Large intestine (tissue), 12 donors: ENCODE measurements at places on chromosomes 2 and 18.

- peak; percentile 45 for DNase-seq
Observed at GRCh38 chr2:127735537-127736399, 34.5 kb downstream of the SFT2D3 start.

- no peak for DNase-seq
Observed at GRCh38 chr18:46260879-46261143, 156.6 kb downstream of the HAUS1 start.

GRCh38 chr2:43025709-43026295 is 200.6 kb downstream of the ZFP36L2 start:
- DNase-seq: no peak

- no peak for DNase-seq
Observed at GRCh38 chr18:3114026-3114425, 101.1 kb upstream of the LPIN2 start.

DNA sequence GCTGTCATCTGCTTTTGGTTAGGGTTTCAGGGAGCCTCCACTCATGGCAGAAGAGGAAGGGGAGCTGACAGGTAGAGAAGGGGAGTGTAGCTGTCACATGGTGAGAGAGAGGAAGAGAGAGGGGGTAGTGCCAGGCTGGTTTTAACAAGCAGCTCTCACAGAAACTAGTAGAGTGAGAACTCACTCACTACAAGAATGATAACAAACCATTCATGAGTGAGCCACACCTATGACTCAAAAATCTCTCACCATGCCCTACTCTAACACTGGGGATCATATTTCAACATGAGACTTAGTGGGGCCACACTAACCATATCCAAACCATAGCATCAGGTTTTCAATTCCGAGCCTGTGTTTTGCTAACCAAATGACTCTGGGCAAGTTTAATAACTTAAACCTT is 274.9 kb upstream of the VWC2L start:
- no peak for DNase-seq
